ENCODE measurements at places on chromosomes 2 and 18.

DNA sequence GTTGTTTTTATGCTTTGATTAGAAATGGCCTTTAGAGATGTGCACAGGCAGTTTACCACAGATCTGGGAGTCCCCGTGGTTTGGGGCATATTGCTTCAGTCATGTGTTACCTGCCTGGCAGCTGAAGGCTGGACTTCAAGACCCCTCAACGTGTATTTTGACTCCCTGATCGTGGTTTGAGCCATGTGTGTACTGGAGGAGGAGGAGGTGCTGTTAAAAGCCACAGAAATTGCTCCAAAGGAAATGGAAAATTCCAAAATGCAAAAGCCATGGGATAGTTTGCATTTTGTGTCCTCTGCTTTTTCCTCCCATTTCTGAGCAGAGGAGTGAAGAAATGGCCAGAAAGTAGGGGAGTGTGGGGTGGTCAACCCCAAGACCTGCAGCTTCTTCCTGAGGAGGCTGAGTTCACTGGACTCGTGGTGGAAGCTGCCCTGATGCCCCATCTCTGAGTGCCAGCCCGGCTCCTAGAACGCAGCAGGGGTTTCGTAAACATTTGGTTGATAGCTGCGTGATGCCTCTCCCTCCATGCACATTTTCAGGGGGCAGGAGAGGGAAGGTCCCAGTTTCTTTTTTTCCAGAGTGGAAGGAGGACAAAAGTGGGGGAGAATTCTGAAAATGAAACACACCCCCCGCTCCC is 45.7 kb downstream of the ITGB1BP1 start:
- H3K4me3 ChIP-seq = no peak overlapping the region
- H3K4me1 ChIP-seq = no peaks in the 10 kb centered on the region
- peaks cover 2% of the 10 kb centered on the region for H3K27me3 ChIP-seq
- no peak for DNase-seq
- no peak overlapping the region for H3K27ac ChIP-seq

DNA sequence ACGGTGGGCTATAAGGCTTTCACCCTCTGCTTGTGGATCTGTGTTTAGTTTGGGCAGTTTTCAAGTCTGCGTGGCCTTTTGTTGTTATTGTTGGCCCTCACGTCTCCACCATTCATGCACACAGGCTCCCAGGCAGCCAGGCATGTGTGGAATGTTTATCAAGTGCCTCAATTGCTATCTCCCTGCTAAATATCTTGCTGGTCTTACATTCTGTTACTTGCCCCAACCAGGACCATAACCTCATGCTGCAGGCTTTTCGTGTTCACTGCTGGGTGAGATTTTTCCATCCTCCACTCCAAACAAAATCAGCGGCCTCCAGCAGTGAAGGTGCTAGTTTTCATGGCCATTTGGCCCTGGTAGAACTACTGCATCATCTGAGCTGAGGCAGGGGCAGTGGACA is 63.0 kb upstream of the DSC1 start:
- H3K36me3 ChIP-seq = no peaks in the 10 kb centered on the region
- DNase-seq = no peak
- no peak overlapping the region for H3K27ac ChIP-seq

DNA sequence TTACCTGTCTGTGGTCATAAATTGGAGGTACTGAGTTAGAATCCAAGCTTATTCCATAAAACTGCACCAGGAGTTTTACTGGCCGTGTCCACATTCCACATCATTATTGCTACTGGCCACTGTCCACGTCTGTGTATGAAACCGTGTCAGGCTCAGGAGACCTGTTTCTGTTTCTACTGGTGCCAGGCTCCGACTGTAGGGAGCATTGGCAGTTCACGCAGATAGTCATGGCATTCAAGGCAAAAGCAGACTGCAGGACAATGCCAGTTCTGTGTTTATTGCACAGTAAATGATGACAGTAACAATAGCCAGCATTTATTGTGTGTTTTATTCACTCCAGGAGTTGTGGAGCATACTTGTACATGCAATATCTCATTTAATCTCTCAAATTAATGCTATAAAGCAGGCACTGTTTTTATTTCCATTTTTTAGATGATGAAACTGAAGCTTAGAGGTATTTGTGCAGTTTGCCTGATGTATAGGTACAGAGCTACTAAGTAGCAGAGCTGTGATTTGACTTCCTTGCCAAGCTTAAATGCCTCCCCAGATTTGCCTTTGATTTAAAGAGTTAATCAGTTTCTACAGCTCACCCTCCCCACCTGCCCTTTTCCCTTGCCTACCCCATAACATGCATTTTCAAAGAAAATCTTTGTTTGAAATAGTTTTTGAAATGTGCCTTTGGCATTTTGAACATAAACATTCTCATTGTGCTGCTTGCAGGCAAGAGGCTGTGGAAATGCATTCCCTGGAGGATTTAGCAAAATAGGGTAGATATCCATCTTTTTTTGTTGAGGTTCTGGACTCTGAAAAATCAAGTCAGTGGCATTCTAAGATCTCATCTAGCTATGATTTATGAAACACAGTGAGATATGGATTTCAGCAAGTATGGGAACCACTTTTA is 55.5 kb downstream of the MAP4K4 start:
- H3K27me3 ChIP-seq = no peaks in the 10 kb centered on the region
- H3K36me3 ChIP-seq = peaks cover 10% of the 10 kb centered on the region
- H3K4me3 ChIP-seq = no peak overlapping the region
- H3K4me1 ChIP-seq = peaks cover 45% of the 10 kb centered on the region

- DNase-seq = no peak
- H3K27me3 ChIP-seq = peaks cover 11% of the 10 kb centered on the region
- H3K4me3 ChIP-seq = no peak overlapping the region
These were observed 142.6 kb downstream of the RTP5 start for GRCh38 chr2:242011991-242012764.

GRCh38 chr18:31509571-31509970 is 11.6 kb downstream of the DSG2 start:
- H3K36me3 ChIP-seq = no peaks in the 10 kb centered on the region
- no peaks in the 10 kb centered on the region for H3K4me1 ChIP-seq
- no peak overlapping the region for H3K4me3 ChIP-seq
- DNase-seq = no peak

DNA sequence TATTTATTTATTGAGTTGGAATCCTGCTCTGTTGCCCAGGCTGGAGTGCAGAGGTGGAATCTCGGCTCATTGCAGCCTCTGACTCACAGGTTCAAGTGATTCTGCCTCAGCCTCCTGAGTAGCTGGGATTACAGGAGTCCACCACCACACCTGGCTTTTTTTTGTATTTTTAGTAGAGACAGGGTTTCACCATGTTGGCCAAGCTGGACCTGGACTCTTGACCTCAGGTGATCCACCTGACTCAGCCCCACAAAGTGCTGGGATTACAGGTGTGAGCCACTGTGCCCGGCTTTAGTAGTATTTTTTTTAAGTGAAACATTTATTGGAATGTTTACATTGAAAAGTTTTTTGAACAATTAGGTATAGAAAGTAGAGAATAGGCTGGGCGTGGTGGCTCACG is 23.9 kb downstream of the SLC20A1 start:
- H3K4me1 ChIP-seq = peaks cover 18% of the 10 kb centered on the region
- no peak for DNase-seq
- no peak overlapping the region for H3K27ac ChIP-seq

Data from activated CD4-positive, alpha-beta memory T cell treated with anti-CD3 and anti-CD28 coated beads, Interleukin-2, amount 10 ng/mL, durations not matched to agents 7 days and 5 days (primary cell).